ENCODE measurements at places on chromosomes 12 and 14. TPM values are rescaled to one million over a fixed set of nuclear protein-coding genes. Genes with fewer than 3 reads are reported as not detected.
A peak's percentile ranks its signal among the peaks of the same experiment; 100 is the strongest.

DNA sequence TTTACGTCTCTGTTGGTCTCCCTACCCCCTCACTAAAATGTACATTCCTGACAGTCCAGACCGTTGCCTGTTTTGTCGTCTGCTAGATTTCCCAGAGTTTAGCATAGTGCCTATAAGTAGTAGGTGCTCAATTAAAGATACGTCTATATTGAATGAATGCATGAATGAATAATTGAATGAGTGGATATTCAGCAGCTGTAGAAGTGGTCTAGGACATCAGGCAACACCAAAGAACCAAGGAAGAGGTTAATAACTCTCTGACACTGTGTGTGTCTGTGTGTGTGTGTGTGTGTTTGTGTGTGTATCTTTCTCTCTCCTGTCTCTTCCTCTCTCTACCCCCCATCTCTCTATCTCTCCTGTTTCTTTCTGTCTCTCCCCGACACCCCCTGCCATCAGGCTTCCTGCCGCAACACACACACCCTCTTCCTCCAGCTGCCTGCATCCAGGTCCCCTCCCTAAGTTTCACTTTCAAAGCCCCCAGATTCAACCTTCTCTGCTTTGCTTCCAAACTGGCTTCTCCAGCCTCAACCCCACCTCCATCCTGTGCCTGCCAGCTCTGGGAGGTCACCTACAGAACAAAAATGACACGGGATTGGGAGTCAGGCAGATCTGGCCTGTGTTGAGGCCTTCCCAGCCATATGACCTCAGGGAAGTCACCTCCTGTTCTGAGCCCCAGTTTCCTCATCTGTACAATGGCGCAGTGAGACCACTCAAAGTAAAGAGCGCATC is 119.9 kb upstream of the NCOR2 start:
- no peak for DNase-seq

BDKRB2 gene
- total RNA-seq: 11.3 TPM

DNA sequence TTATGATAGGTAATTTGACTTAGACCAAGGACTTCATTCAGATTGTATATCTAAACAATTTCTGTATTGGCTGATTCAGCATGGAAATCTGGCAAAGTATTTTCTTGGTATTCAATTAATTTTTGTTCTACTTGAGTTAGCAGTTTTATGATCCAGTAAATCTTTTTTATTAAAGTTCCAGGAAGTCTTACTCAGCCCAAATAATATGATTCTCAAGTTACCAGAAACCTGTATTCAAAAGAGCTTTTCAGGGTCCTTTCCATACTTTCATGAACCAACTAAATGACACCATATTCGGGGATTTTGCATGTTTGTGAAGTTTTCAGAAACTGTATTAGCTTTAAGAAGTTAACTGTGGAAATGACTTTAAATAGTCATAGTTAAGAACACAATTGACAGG is 662.6 kb downstream of the LRFN5 start:
- no peak for DNase-seq

DNA sequence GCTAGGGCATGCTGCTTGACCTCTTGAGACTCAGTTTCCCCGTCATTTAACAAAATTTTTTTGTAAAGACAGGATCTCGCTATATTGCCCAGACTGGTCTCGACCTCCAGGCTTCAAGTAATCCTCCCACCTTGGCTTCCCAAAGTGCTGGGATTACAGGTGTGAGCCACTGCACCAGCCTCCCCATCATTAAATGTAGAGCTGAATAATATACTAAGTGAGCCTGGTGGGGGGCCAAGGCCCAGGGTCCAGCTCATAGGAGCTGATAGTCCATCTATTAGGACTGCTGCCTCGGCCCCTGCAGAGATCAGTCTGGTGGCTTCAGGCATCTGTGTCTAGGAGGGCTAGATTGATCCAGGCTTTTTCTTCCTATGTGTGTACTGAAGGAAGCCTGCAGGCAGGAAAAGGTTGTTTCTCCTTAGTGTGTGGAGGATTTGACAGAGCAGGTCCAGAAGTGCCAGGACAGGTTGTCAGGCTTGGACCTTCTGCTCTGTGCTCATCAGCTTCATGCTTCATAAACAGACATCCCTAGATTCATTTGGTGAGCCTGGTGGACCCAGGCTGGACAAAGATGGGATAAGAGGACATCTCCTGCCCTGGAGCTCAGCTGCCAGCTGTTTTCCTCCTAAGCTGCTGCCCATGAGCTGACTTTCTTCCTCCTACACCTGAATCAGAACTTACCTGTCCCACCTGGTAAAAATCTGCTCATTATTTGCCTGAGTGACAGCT is 135.4 kb downstream of the ZFP36L1 start:
- DNase-seq: no peak

DNA sequence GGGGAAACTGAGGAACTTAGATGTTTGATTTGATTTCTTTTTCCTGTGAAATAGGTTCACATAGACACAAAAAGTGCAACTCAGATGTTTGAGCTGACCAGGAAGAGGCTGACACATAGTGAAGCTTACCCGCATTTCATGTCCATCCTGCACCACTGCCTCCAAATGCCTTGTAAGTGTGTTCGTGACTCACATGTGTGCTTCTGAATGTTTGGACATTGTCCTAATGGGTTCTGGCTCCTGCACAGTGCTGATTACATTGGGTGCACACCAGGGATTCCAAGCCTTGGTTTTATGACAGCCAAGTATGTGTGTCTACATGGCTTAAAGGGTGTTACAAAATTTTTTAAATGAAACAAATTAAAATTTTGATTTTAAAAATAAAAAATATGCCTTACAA is 137.4 kb downstream of the DAAM1 start:
- DNase-seq: no peak

DNA sequence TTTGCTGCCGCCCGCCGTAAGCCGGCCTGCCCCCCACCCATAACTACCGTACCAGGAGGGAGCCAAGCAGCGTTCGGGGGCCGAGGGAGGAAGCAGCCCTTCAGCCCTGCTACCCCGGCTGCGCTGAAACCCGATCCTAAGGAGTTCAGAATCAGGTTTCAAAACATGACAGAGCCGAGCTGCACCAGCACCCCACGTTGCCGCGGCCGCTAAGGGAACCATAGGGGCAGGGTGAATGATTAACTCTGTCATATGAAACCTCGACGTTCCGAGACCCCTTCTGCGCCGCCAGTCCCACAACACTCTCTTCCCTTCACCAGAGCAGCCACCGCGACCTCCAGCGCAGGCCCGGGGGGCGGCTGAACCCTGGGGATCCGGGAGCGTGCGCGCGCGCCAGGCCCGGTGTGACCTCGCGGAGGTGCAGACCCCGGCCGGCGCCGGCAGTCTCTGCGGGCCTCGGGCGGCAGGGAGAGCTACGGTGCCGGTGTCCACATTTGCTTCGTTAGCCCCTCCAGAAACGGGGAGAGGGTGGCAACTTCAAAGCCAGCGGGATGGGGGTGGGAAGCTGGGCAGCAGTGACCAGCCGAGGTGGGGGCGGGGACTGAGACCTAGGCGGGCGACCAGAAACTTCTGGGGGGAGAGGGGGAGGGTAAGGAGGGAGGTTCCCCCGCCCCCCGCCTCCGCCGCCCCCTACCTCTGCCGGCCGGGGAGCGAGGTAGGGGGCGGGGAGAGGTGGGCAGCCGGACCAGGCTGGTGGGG is 1.6 kb downstream of the SIX4 start:
- DNase-seq: no peak

ACOT6 gene
- not detected for total RNA-seq

NRXN3 gene
- 7.8 TPM for total RNA-seq

- no peak for DNase-seq
Measured at GRCh38 chr12:110679201-110679600, 9.7 kb downstream of the HVCN1 start.

DNA sequence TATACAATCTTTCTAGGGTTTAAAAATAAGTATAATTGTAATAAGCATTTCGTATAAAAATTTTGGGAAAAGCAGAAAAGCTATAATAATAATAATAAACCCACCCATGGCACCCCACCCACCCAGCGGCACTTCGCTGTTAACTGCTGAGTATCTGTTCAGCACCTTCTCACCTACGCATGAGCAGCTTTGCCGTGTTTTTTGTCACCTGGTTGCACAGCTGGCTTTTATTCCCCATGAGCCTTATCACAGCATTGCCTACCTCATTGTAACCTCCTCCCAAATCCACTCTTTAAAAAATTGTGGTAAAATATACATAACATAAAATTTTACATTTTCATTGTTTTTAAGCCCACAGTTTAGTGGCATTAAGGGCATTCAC is 34.7 kb downstream of the CYP46A1 start:
- no peak for DNase-seq

- DNase-seq: no peak
Measured at GRCh38 chr12:99521664-99522063, 125.9 kb upstream of the GARIN6 start.

DNA sequence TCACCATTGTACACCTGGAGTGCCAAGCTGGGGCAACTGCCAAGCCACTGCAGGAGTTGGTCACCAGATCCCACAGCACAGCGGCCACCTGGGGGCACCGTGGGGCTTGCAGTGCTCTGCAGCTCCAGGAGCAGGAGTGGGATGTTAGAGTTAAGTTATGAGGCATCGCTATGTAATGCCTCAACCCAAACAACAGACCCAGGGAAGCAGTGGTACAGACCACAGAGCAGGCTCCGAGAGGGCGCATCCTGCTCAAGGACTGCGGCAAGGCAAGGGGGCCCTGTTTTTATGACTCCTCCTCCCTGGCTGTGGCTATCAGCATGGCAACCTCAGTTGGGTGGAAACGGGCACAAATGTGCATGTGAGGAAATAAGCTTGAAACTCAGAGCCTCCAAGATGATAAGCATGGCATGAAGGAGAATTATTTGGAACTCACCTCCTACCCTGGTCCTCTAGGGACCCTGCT is 63.1 kb downstream of the ARL6IP4 start:
- DNase-seq: peak; percentile 74

ENDOU gene
- not detected for total RNA-seq

DNA sequence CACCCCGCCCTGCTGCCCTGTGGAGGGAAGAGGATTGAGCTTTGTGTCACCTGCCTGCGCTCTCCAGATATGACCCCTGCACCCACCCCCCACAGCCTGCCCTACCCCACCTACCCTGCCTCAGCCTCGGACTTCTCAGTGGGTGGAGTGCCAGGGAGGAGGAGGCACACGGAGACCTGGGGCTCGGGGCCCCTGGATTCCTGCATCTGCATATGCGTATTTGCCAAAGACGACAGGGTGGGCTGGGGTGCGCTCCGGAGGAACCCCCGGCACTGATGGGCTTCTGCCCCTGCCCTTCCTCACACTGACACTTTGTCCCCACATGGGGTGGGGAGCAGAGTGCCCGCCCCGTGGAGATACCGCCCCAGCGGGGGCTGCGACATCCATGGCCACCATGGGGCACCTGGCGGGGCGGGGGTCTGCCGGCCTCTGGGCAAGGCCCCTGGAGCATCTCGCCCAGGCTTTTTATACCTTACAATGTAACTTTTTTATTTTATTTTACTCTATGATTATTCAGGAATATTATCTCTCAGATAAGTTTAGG is 206.0 kb downstream of the TSPAN9 start:
- no peak for DNase-seq

- no peak for DNase-seq
Measured at GRCh38 chr14:102665621-102666020, 73.2 kb downstream of the RCOR1 start.

GRCh38 chr14:52948039-52948438 is 2.8 kb downstream of the FERMT2 start:
- no peak for DNase-seq

DNA sequence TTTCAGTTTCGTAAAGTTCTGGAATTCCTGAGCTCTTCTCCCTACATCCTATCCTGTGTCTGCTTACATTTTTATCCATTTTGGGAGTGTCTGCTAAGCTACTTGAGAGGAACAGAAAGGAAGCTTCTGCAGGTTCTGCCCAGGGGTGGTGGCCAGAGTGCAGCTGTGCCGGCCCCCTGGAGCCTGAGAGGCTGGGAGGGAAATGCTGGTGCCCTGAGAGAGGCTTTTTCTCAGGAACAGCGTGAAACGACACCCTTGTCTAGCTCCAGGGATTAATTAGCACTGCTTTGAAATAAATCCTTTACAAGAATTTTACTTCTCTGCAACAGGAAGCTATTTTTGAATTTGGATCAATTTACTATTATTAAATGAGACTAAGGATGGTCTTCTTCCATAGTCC is 165.4 kb downstream of the SLC15A5 start:
- no peak for DNase-seq

NFE2 gene
- total RNA-seq: 0.30 TPM

DNA sequence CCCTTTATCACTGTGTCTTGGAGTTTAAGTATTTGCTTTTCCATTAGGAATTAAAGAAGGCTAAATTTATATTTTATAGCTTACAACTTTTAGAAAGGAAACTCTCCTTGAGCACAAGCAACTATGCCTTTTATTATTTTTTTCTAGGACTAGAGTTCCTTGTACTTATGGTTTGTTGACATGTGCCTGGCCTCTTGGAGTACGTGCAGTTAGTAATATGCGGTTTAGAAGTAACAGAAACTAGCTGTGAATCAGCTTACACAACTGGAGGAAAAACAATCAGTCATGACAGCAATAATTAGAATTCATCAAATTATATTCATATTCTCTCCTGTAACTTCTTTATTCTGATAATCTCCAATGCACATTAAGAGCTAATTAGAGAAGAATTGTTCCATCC is 428.7 kb downstream of the AEBP2 start:
- DNase-seq: no peak

CRIP1 gene
- 220 TPM for total RNA-seq

DNA sequence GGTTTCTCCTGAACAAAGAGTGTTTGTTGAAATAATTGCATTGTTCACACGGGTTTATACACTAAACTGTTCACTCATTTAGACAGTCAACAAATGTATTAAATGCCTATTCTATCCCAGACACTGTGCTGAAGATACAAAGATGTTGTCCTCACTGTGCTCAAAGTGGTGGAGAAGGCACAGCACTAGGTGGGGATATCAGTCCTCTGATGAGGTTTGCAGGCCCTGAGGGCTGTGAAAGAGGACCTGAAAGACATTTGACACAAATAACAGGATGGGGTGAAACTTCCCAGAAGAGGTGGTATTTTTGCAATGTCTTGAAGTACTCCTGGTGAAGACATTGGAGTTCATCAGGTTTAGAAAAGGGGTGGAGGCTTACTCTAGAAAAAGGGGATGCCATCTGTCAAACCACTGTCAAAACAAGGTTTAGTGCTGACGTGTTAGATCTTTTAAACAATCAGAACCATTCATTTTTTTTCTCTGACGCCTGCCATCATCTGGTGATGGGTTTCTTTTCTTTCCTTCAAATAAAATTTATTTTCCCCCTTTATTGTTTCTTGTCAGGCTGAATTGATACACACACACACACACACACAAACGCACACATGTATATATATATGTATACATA is 69.5 kb downstream of the ACSS3 start:
- no peak for DNase-seq

DNA sequence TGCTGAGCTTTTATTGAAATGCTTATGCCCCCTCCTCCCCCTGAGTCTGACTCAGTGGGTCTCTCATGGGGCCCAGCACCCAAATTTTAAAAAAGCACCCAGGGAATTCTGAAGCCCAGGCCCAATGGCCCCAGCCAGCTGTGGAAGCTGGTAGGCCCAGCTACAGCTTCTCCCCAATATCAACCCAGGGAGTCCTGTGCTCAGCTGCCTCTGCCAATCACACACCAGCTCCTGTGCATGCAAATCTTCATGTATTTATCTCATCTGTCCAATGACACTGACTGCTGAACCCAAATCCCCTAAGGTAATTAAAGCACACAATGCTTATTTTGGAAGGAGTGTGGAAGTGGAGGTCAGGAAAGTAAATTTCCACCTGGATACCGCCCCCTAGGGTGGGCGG is 76.3 kb downstream of the CCDC88C start:
- no peak for DNase-seq
